ENCODE measurements at places on chromosomes 11 and 22. TPM values are rescaled to one million over a fixed set of nuclear protein-coding genes. Genes with fewer than 3 reads are reported as not detected.

MED17 gene
- 8.5 TPM for polyA plus RNA-seq

DGKZ gene
- polyA plus RNA-seq: 122 TPM

SCGB1C1 gene
- polyA plus RNA-seq: not detected

APOA4 gene
- polyA plus RNA-seq: 8,594 TPM

C1QTNF5 gene
- 0.89 TPM for polyA plus RNA-seq

GAS2L1 gene
- polyA plus RNA-seq: 26.2 TPM

BLID gene
- polyA plus RNA-seq: not detected

DDX25 gene
- not detected for polyA plus RNA-seq

DNA sequence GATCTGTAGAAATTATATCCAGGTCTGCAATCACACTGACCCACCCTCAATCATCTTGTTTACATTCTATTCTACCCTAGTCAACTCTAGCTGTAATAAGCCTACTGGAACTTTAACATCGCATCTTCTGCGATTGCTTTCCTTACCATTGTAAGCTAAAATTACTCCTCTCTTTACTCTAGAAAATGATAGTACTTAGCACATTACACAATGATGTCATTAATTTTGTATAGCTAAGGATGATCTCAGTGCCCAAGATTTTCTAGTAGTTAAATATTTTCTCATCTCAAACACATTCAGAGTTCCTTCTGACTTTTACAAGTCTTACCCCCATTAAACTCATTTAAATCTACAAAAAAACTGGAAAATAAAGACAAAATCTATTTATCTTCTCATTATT lies 39.6 kb upstream of the CTSC start:
- no peaks in the 10 kb centered on the region for H3K4me1 ChIP-seq
- no peak overlapping the region for H3K4me3 ChIP-seq
- H3K36me3 ChIP-seq: no peaks in the 10 kb centered on the region
- H3K27ac ChIP-seq: no peak overlapping the region
- H3K27me3 ChIP-seq: no peaks in the 10 kb centered on the region
- DNase-seq: no peak

- no peaks in the 10 kb centered on the region for H3K4me1 ChIP-seq
- DNase-seq: no peak
- H3K27ac ChIP-seq: no peak overlapping the region
- no peak overlapping the region for H3K4me3 ChIP-seq
- H3K27me3 ChIP-seq: no peaks in the 10 kb centered on the region
Measured at GRCh38 chr22:49261616-49262015, 566.1 kb downstream of the BRD1 start.

DNA sequence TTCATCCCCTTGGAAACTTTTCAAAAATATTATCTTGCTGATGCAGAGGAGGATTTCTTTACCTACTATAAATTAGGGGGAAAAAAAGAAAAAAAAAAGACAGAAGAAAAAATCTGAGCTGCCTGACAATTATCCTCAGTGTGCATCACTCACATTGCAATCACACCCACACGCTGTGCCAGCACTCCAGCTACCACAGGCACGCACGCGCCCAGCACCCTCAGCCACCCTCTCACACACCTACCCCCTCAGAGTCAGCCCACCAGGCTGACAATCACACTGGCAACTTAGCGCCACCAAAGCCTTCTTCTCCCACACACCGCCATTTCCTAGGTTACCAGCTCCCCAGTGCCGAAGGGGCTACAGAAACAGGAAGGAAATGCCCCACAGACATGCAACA lies 236.1 kb downstream of the KCNA4 start:
- H3K36me3 ChIP-seq: no peaks in the 10 kb centered on the region
- H3K4me3 ChIP-seq: no peak overlapping the region
- DNase-seq: no peak

GRCh38 chr11:12430954-12431595 lies 53.7 kb downstream of the PARVA start:
- peaks cover 8% of the 10 kb centered on the region for H3K4me1 ChIP-seq
- peak; percentile 42 for DNase-seq
- no peaks in the 10 kb centered on the region for H3K27me3 ChIP-seq
- no peak overlapping the region for H3K4me3 ChIP-seq

GRCh38 chr11:120089036-120090001 lies 48.6 kb downstream of the TRIM29 start:
- peaks cover 14% of the 10 kb centered on the region for H3K27me3 ChIP-seq
- H3K36me3 ChIP-seq: no peaks in the 10 kb centered on the region
- H3K27ac ChIP-seq: no peak overlapping the region

DNA sequence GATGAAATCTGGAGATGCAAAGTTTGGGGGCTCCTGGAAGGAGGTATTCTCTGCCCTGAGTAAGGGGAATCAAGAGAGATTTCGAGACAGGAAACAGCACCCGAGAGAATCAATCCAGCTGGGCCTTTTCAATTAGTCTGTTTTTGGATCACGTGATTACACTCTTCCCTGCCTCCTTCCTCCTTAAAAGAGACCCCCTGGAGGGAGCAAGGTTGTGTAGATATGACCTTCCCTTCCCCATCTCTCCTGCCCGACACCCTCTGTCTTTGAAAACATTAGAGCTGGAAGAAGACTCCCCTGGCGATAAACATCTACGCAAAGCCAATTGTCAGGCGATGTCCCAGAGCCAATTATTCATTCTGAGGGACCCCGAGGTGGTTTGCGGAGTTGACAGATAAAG lies 407.9 kb downstream of the MIAT start:
- no peaks in the 10 kb centered on the region for H3K36me3 ChIP-seq
- no peak overlapping the region for H3K27ac ChIP-seq
- H3K4me3 ChIP-seq: no peak overlapping the region
- no peak for DNase-seq
- H3K27me3 ChIP-seq: no peaks in the 10 kb centered on the region

DNA sequence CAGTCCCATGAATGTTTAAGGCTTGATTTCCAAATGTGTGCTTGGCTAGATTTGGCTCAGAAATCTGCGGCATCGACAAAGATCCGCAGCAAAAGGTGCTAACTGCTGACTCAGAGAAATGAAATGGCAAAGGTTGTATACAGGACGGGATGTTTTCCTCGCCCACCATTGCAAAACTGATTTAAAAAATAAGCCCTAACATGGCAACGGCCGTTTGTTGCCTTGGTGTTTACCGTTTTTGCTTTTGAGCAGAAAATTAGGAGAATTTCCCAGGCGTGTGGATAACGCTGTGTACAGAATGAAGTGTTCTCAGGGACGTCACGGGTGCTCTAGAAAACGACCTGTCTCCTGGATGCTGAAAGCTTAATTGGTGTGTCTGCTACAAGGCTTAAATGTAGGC lies 70.2 kb downstream of the ARHGAP8 start:
- no peak overlapping the region for H3K4me3 ChIP-seq
- H3K27ac ChIP-seq: no peak overlapping the region
- H3K36me3 ChIP-seq: peaks cover 3% of the 10 kb centered on the region
- no peaks in the 10 kb centered on the region for H3K4me1 ChIP-seq

DNA sequence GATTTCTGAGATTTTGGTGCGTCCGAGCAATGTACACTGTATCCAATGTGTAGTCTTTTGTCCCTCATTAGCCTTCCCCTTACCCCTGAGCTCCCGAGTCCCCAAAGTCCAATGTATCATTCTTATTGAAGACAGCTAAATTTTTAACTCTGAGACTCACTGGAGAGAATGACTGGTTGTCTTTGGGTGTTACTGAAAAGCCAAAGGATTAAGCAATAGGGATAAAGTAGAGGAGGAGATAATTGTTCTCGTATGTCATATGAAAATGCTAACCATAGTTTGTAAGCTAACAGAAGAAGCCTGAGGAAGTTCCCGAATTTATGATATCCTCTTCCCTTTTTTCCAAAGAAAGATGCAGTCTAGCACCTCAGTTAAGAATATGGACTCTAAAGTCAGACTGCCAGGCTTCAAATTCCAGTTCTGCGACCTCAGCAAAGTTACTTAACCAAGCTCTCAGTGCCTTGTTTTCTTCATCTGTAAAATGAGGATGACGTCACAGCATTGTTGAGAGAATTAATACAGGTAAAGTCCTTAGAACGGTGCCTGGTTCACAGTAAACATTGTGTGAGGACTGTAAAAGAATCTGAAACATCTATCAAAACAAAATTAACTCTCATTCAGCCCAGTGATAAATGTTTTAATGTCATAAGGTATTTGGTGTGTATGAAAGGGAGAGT lies 1.6 kb upstream of the MSANTD2 start:
- no peak overlapping the region for H3K4me3 ChIP-seq
- DNase-seq: no peak
- H3K27me3 ChIP-seq: no peaks in the 10 kb centered on the region
- H3K4me1 ChIP-seq: peaks cover 6% of the 10 kb centered on the region
- H3K36me3 ChIP-seq: peaks cover 3% of the 10 kb centered on the region
- H3K27ac ChIP-seq: no peak overlapping the region

DNA sequence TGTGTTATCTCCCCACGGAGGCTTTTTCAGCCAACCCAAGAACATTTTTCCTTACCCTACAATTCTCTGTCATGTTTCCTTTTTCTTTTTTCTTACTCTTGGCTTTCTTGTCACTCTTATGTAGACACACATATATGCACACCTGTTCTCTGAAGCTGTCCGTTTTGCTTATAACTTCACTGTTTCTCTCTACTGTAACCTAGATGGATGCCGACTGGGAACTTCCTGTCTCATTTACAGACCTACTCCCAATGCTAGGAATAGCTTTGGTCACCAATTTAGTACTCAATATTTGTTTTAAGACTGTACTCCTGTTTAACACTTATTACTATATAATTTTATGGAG lies 9.9 kb upstream of the CASP12 start:
- DNase-seq: no peak
- H3K4me3 ChIP-seq: no peak overlapping the region
- H3K36me3 ChIP-seq: peaks cover 2% of the 10 kb centered on the region
- H3K27me3 ChIP-seq: no peaks in the 10 kb centered on the region
- H3K27ac ChIP-seq: no peak overlapping the region

Data from small intestine (tissue), 16 donors.